ENCODE measurements at places on chromosomes 13 and 19.

DNA sequence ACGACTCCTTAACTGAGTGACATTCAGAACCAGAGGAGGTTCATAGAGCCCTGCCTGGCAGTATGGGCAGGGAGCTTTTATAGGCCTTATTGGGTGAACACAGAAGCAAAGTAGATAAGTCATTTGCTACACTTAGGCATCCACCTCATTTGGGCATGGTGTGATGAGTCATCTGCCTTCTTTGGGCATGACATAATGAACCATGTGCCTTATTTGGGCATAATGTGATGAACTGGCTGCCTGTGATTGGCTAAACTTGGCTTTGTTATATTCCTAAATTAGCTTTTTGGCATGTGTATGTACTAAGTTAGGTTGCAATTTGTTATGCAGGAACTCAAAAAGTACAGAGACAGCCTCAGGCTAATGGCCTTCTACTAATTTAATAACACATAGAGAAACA lies 2210.2 kb upstream of the PCDH20 start:
- no peak for DNase-seq

- DNase-seq: no peak
These were observed 25.9 kb upstream of the RNASEH2B start for GRCh38 chr13:50883728-50884127.

GRCh38 chr13:77737583-77738200 lies 40.2 kb downstream of the SLAIN1 start:
- no peak for DNase-seq

- DNase-seq: no peak
These were observed 76.8 kb upstream of the ZNF835 start for GRCh38 chr19:56748378-56748777.

GRCh38 chr13:48500652-48501197 lies 32.2 kb downstream of the RCBTB2 start:
- DNase-seq: no peak

DNA sequence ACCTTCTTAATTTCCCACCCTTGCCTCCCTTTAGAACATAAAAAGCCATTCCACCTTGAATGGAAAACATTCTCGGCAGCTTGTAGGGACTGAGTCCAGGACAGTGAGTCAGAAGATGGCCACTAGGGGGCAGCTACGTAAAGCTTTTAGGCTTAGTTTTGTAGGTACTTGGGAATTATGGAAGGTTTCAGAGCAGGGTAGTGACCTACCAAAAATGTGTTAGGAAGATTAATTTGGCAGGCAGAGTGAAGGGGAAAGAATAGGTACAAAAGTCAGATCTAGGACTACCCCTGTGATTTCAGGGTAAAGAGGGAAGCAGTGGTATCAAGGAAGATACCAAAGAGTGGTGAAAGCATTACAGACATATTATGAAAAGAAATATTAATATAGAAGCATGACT lies 198.4 kb downstream of the NDFIP2 start:
- peak; percentile 81 for DNase-seq

GRCh38 chr13:89865164-89866064 lies 1482.1 kb upstream of the MIR17HG start:
- DNase-seq: no peak

DNA sequence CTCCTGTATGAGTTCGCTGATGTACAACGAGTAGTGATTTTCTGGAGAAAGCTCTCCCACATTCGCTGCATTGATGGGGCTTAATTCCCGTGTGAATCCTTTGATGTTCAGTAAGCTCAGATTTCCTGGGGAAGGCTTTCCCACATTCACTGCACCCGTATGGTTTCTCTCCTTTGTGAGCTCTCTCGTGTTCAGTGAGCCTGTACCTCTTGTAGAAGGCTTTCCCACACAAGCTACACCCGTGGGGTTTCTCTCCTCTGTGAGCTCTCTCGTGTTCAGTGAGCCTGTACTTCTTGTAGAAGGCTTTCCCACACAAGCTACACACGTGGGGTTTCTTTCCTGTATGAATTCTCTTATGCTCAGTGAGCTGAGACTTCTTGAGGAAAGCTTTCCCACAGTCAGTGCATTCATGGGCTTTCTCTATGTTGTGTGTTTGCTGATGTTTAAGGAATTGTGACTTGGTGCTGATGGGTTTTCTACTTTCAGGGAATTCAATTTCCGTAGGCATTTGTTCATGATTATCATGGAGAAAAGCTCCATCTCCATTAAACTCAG lies 3.5 kb upstream of the ZNF577 start:
- DNase-seq: no peak

- DNase-seq: no peak
These were observed 52.4 kb downstream of the LYL1 start for GRCh38 chr19:13050274-13050673.

DNA sequence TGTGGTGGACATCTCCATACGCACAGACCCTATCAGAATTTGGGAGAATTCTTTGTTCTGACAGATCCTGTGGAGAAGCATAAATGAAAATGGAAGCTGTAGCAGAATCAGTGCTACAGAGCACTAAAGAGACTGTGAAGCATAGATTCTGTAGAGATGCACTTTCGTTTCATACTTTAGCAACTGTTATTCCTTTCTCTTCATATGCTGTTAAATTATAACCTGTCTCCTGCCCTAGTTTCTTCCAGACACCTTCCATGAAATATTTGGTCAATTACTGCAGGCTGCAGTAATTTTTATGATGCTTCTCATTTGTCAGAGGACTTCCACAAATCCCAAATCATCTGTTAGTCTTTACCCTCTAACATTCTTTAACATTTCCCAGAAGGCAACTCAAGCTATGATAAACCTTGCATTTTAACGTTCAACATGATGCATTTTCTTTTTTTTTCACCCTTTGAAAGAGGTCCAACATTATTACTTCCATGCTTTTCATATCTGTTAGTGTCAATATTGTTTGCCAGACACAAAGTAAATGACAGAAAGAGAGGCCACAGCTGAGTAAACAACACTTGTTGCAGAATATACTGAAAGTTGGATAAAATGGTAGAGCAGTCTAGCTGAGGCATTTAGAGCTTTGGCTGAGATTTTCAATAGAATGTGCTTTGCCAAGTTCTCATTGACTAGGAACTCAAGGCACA lies 412.7 kb downstream of the LMO7 start:
- peak; percentile 82 for DNase-seq

DNA sequence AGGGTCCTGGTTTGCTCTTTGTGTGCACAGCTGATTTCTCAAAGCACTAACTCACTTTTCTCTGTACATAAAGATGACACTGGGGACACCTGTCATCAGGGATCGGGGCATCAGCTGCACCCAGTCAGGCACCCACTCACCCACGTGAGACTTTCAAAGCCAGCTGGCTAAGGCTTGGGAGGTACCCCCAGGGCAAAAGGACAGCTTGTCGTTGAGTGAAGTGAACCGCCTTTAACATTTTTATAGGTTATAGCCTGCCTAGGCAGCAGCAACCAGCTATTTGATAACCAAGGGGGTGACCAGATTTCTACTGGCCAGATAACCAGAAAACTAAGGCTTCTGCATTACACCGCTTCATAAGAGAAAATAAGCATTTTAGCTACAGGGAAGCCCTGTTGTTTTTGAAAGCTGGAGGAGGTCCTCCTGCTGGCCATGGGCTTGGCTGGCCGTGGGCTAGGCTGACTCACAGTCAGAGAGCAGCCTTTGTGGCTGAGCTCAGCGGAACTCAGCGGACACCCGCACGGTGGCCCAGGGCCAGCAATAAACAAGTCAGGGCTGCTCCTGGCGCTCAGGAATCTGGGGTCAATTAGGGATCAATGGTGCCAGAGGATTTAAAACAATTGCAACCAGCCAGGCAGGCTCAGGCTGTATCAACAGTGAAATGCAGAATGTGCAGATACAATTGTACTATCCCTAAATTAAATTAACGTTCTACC lies 57.1 kb downstream of the ALOX5AP start:
- no peak for DNase-seq

GRCh38 chr19:45125975-45126493 lies 33.1 kb downstream of the PPP1R37 start:
- DNase-seq: no peak

- no peak for DNase-seq
These were observed 4.9 kb downstream of the BAX start for GRCh38 chr19:48959341-48960239.

GRCh38 chr13:38350114-38350617 lies 515 bp downstream of the UFM1 start:
- DNase-seq: peak; percentile 7

- no peak for DNase-seq
These were observed 27.7 kb upstream of the POU4F1 start for GRCh38 chr13:78631077-78631476.

DNA sequence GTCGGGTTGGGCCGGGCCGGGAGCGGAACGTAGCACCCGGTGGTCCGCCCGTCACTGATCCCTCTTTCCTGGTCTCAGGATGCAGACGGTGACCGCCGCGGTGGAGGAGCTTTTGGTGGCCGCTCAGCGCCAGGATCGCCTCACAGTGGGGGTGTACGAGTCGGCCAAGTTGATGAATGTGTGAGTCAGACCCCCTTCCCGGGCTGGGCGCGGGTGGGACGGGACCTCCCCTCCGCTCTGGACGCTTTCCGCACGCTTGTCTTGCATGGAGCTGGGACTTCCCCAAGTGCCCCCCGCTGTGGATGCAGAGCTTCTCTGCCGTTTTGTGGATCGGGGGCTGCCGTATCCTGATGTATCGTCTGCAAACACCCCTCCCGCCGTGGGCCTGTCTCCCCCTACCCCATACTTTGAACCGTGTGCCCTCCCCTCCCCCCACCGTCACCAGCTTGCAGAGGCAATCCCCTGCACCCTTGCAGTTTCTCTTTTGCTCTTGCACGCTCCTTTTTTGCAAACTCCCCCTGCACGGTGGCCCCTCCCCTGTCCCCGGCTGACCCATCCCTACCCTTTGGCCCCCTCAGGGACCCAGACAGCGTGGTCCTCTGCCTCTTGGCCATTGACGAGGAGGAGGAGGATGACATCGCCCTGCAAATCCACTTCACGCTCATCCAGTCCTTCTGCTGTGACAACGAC lies 669 bp downstream of the GADD45B start:
- DNase-seq: no peak

DNA sequence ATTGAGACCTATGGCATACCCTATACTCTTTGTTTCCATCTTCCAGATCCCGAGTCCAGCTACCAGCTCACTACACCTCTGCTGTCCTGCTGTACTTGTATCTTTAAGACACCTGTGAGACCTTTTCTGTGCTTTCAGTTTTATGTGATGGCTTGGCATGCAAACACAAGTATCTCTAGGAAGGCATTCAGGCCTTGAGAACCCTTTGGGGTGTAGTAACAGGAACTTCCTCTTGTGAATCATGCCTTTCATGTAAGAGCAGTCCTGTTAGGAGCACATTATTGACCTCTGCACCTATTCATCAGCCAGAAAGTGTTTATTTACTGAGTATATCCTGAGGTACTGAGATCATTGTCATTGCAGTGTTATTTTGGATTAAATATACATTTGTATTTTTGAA lies 87.0 kb upstream of the HTR2A start:
- no peak for DNase-seq

GRCh38 chr13:31090961-31091624 lies 70.6 kb downstream of the HSPH1 start:
- no peak for DNase-seq

DNA sequence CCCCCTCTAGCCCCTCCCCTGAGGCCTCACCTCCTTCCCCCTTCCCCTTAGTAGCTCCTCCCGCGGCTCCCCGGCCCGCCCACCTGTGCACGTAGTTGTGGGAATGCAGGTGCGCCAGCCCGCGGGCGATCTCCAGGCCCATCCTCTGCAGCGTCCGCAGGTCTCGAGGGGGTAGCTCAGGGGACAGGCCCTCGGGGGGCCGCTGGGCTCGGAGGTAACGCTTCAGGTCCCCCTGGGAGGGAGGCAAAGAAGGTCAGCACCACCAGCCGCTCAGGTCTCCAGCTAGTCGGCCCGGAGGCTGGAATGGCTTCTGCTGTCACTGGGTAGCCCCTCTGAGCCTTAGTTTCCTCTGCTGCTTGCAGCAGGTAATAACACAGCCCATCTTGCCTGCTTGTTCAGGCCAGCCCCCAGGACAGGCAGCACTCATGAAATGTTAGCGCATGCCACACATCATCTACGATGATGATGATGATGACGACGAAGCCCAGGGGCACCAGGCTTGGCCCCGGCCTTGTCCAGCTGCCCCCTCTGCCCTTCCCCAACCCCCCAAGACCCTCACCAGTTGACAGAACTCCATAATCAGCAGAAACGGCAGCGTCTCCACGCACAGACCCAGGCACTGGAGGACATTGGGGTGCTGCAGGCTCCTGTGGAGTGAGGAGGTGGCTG lies 9.2 kb downstream of the LMTK3 start:
- DNase-seq: no peak

- no peak for DNase-seq
These were observed 27.0 kb upstream of the ZBTB7A start for GRCh38 chr19:4093643-4094175.

GRCh38 chr13:112249644-112250610 lies 126.2 kb upstream of the SPACA7 start:
- DNase-seq: no peak

- no peak for DNase-seq
These were observed 3.3 kb upstream of the ATP1A3 start for GRCh38 chr19:41997121-41997850.

- DNase-seq: no peak
These were observed 23.6 kb downstream of the LRRC63 start for GRCh38 chr13:46235286-46235685.

- no peak for DNase-seq
These were observed 40.7 kb upstream of the VWA8 start for GRCh38 chr13:42001580-42001979.

GRCh38 chr19:35143818-35144217 lies 763 bp downstream of the FXYD7 start:
- DNase-seq: no peak

DNA sequence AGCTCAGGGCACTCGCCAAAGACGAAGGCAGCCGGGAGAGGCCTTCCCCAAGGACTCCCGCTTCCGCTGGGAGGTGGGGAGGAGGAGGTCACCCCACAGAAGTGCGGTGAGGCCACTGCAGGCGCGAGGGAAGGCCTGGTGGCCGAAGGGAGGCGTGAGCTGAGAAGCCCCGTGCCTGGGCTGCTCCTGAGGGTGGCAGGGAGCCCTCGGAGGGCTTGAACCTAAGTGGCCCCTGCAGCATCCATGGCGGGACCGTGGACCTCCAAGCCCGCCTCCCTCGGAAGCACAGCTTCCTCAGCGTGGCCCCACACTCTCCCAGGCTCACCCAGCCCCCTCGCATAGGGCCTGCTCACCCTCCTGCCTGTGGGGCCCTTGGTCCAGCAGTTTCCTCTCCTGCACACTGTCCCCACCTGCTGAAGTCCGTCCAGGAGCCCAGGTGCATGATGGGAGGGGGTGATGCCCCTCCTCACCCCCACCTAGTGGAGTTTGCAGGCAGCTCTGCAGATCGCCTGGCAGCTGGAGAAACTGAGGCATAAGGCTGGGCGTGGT lies 25.9 kb downstream of the EFNA2 start:
- DNase-seq: no peak

DNA sequence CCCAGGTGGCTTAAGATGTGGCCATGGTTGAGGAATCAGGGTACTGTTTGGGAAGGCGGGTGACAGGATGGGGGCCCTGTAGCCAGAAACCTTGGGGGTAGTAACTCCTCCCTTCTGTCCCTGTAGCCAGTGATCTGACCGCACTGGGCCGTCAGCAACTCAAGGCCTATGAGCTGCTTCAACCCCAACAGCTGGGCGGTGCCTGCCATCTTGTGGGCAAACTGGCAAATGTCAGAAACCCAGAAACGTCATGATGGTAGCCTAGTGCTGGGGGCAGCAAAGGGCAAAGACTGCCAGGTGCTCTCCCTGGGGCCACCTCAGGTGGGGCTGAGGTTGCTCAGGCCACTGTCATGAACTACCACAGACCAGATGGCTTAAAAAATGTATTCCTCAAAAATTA lies 3.5 kb downstream of the COPE start:
- no peak for DNase-seq

GRCh38 chr19:35993923-35994598 lies 927 bp upstream of the SDHAF1 start:
- no peak for DNase-seq

- peak; percentile 42 for DNase-seq
These were observed 545 bp downstream of the RAD23A start for GRCh38 chr19:12946092-12946721.

Data from NCI-H1092 (cell line).